ENCODE measurements at places on chromosomes 13 and 19.

GRCh38 chr19:50694815-50695145, 24.8 kb downstream of the SHANK1 start:
- no peak for DNase-seq

DNA sequence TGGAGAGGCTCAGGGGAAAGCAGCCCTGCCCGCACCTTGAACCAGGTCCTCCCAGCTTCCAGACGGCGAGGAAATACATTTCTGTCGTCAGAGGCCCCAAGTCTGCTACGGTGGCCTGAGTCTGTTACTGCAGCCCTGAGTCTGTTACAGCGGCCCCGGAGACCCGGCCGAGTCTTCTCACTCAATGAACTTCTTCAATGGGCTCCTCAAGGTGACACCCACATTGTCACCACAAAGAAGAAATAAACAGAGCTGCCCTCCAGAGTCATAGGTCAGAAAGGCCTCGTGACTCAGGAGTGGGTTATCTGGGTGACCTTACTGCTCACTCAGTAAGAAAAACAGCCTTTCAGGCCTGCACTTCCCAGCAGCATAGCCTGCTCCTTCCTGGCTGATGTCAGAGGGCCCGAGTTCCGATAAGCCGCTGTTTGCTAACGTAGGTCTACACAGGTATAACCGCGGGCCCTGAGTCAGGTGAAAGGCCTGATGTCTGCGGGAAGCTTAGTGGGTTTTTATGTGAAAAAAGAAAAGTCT, 66.9 kb upstream of the TM9SF2 start:
- no peak for DNase-seq

DNA sequence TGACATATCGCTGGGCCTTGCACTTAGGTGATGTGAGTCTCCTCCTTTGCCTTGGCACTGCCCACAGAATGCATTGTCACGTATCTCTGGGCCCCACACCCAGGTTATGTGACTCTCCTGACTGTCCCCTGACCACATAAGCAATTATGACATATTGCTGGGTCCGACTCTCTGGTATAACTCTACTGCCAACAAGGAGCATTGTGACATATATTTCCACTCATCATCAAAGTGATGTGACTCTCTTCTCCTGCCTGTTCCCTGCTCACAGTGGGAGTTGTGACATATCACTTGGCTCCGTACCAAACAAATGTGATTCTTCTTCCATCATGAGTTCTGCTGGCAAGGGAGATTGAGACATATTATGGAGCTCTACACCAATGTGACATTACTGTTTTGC, 15.4 kb upstream of the ZNF681 start:
- DNase-seq, result no peak

DNA sequence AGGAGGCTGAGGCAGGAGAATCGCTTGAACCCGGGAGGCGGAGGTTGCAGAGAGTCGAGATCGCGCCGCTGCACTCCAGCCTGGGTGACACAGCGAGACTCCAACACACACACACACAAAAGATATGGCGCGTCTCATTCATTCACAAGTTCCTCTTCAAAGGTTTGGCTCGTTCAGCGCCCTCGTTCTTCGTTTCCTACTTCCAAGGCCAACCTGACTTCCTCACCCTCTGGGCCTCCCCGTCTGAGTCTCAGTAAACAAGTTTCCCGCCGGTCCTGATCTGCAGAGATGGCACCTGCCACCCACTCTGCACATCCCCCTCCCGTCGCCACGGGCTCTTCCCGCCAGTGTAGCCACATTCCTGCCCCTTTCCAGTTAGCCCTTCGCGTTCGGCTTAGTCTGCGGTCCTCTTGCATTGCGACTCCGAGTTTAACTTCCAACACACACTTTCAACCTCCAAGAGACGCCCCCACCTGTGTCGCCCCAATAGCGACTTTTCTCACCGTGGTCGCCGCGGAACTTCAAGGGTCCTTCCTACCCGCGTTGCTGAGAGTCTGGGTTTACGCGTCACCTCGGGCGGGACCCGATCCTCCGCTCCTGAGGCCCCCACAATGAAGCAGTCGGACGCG, 1.3 kb upstream of the BSG start:
- no peak for DNase-seq

DNA sequence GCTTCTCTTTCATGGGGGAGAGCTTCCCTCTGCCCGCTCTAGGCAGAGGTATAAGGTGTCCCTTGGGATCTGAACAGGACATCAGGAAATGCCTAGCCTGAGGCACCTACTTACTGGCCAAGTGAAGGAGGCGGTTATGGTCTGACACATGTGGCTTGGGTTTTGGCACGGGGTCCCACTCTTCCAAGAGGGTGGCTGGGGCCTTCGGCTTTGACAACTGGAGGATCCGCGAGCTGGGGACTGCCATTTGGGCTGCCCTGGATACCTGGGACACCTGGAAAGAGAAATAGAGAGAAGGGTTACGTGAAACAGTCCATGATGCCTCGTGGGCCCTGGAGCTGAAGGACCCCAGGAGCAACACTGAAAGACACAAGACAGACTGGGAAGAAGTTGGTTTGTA, 22.4 kb upstream of the MIER2 start:
- no peak for DNase-seq

- DNase-seq, result no peak
These were observed 195.8 kb downstream of the UQCRFS1 start for GRCh38 chr19:29016926-29017760.

- no peak for DNase-seq
These were observed 93.5 kb downstream of the ZDHHC20 start for GRCh38 chr13:21365574-21365973.

DNA sequence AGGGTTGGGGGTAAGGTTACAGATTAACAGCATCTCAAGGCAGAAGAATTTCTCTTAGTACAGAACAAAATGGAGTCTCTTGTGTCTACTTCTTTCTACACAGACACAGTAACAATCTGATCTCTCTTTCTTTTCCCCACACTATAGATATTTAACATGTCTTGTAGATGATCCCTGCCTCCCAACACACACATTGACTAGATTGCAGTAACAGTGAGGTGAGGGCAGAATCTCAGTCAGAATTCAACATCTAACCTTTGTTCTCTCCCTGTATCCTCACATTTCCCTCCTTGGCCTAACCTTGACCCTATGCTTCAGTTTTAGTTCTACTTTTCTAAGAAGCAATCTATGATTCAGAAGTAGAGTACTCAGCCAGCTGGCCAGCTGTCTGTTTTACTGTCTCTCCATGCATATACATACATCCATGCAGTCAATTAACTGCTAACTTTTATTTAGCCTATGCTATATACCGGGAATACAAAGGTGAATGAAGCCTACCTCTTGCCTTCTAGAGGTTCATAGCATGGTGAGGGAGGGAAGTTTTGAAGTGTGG, 18.1 kb downstream of the DNAJC15 start:
- no peak for DNase-seq

GRCh38 chr13:107117327-107118012, 549.5 kb upstream of the ARGLU1 start:
- no peak for DNase-seq

DNA sequence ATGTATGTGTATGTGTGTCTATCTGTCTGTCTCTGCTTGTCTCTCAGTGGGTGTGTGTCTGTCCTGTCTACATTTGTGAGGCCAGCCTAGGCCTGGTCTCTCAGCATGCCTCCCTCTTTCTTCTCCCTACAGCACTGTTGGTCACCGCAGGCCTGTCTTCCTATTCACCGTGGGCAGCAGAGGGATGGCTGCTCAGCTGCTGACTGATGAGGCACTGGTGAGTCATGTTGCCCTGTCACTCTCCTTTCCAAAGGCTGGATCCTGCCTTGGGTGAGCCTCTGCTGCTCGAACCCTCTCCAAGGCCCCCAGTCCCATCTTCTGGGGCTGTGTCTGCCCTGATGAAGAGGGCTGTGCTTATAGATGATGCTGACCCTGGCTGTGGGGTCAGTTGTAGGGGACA, 6.3 kb downstream of the ZNF71 start:
- no peak for DNase-seq

DNA sequence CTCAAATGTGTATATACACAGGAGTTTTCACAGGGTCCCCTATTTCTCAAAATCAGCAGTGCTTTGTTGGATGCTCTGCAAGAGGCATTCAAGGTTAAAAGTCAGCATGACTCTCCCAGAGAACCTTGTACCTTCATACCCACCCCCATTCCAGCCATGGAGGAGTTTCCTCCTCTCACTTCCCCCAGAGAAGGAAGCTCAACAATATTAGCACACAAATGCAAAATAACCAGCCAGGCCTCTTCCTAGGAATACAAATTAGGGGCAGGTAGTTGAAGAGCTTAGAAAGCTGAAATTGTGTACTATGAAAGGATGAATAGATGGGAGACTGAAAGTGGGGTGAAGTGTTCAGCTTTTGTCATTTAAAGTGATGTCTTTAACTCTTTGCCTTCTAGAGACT, 43.8 kb downstream of the SPRY2 start:
- no peak for DNase-seq

DNA sequence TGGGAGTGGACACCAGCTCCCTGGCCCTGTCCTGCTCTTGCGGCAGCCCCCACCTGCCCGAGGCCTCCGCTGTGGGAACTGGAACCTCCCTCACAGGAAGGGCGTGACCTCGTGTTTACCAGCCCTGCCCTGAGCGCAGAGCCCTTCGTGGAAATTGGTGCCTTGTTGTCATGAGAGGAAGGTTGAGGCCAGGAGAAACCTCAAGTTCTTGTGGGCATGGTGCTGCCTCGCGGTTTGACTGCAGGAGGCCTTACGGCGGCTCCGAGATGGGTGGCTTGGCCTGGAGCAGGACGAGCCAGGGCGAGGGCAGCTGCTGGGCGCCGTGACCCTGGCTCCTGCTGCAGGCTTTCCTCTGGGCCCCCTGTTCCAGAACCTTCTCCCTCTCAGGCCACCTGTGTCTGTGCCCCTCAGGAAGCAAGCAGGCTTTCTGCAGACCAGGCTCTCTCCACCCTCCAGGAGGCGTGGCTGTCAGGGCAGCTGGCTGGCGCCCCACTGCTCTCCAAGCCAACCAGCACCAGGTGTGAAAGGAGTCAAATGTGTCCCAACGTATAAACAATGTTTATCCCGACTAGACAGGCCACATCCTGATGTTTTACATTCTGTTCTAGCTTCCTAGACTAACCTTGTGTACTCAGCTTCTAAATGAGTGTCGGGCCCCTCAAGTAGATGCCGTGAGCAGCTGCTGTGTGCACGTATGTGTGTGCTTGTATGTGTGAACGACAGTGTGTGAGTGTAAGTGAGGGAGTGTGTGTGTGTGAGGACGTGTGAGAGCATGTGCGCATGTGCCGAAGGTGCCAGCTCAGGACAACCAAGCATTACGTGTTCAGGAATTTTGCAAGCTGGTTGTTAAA, 10.4 kb upstream of the RASA3 start:
- DNase-seq, result no peak

DNA sequence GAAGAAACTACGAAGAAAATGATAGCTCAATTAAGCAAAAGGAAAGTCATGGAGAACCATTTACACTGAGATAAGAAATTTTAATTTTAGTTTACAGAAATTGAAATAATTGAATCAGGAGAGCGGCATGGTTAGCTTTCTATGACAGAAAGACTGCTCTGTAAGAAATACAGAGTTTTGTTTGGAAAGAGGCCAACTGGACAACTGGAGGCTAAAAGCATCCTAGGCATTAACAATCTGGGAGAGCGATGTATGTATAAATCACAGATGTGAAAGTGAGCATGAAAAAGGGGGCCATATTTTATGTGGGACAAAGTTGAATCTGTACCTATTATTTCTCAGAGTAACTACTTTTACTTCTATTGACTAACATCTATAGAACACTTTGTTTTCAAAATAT, 1608.8 kb upstream of the PCDH20 start:
- DNase-seq, result no peak

DNA sequence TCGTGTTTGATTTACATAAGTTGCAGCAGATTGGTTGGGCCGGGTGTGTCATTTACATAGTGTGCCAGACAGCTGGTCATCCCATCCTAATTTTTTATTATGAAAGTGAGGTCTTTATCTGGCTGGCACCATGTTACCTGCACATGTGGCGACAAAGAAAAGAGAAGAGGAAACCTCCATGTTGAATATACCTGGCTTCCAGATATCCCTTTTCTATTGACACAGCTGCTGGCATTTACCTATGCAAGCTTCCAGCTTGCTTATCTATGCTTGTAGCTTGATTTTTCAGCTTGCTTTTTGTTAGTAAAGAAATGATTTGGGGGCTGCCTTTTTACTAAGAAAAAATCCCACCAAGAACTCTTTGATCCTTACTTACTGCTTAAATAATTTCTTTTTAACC, 681.3 kb upstream of the SLITRK1 start:
- DNase-seq, result no peak

DNA sequence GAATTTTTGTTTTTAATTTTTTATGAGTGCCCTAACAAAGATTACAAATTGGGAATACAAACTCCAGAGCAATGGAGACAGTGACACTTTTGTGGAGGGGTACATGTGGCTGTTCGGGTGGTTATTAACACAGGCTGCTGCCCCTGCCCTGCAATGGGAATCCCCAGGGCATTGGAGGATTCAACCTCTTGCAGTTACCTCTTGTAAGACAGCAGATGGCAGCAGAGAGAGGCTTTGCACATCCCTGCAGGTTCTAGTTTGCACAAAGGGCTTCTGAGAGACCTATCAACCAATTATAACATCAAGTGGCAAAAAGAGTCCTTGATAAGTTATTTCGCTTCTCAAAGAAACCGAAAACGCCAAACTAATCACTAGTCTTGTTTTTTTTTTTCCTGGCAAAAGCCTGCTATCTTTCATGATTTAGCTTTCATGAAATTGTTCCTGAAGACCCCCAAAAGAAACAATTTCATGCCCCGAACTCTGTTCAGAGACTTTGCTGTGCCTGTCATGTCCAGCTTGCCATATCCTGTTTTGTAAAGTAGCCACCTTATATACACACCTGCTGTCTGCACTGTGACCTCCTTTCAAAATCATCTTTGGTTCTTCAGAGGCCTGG, 10.4 kb downstream of the GJB2 start:
- peak; percentile 19 for DNase-seq

DNA sequence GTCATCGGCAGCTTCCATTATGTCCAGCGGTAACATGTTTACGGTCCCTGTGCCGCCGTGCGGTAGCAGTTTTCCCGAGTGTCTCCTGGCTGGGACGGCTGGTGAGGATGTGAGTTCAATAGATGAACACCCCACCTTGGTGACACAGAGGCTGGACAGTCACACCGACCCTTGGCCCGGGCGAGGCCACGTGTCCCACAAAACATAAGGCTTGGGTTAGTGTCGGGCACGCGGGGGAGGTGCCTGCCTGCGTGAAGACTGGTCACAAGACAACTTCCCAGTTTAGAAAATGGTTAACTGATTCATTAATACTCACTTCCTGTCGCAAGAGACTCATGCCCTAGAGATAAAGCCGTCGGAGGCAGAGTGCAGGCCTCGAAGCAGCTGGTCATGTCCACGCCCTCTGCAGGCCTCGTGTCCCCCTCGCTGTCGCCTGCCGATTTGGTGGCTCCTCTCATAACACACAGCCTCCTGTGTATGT, 17.2 kb downstream of the RASA3 start:
- DNase-seq, result no peak

GRCh38 chr13:80166352-80166751, 174.6 kb downstream of the SPRY2 start:
- DNase-seq, result no peak

DNA sequence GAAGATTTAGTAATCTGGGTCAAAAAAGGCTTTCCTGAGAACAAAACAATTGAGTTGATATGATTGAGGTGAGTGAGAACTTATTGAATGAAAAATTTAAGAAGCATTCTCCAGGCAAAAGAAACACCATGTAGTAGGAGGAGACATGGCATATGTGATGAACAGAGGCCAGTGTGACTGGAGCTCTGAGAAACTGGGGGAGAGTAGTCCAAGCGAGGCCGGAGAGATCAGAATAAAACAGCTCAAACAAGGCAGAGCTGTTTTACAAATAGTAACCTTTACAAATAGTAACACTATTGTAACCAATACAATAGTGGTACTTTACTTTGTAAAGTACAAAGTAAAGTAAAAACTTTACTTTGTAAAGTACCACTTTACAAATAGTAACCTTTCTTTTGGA, 1159.1 kb downstream of the PCDH9 start:
- no peak for DNase-seq

Measured in nucleus accumbens (tissue), 56 donors.